Activated T-cell treated with anti-CD3 and anti-CD28 coated beads, Interleukin-2, amount 50 U/mL, for 1 hour (primary cell): ENCODE measurements at places on chromosomes 11 and 22.

DNA sequence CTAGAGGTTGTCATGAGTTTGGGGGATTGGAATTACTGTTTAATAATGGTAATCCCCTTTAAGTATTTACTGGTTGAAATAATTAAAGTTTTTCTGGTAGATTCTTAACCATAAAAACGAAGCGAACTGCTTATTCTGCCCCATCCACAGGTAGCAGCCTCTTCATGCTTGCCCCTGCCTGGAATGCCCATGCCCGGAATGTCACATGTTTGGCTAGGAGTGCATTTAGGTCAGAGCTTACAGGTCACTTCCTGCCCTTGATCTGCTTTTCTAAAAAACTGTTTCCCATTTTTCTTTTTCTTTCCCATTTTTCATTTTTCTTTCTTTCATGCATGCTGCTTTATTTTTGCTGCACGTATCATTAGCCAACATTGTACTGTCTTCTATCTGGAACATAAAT, 69.1 kb downstream of the YAP1 start:
- DNase-seq: no peak

- DNase-seq: no peak
Measured at GRCh38 chr22:48485149-48486133, 1342.2 kb downstream of the BRD1 start.

DNA sequence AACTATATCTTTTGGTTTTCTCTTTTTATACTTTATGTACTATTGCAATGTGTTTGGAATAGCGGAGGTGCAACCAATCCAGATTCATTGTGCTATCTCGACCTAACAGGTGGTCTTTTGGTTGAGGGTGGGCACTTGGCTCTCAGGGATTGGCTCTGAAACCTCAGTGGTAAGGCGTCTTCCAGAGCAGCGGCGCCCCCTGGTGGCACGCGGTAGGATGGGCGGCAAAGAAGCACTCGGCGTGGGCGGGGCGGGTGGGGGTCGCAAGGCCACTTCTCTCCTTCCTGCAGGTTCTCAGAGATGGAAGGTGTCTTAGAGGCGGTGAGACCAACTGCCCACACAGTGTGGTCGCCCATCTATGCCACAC, 19.2 kb upstream of the PLET1 start:
- peak; percentile 81 for DNase-seq

DNA sequence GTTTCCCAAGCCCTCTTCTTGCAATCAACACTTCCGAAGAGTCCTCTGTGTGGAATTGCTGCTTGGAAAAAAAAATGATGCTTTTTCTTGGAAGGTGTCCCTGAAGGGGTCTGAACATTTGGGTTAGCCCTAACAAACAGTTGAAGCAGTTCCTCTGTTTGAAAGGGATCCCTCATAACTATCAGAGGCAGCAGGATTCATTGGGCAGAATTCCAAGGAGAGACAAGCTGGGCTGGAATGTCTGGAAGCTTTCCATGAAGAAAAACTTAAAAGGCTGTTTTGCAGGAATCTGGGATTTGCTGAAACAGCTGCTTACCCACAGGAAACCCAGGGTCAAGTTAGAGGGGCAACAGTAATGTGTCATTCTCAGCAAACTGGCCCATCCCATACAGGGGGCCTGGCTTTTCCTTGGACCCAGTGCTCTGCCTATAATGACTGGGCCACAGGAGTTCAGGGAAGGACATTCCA, 3.1 kb downstream of the CSNK2A3 start:
- no peak for DNase-seq

- DNase-seq: no peak
Measured at GRCh38 chr11:134233729-134234179, 9.3 kb downstream of the VPS26B start.

GRCh38 chr22:45916515-45916914, 60.4 kb downstream of the WNT7B start:
- no peak for DNase-seq

- DNase-seq: peak; percentile 66
Measured at GRCh38 chr22:41447435-41448188, 1.0 kb upstream of the TOB2 start.

GRCh38 chr11:76443268-76443980, 1.4 kb upstream of the EMSY start:
- DNase-seq: no peak

DNA sequence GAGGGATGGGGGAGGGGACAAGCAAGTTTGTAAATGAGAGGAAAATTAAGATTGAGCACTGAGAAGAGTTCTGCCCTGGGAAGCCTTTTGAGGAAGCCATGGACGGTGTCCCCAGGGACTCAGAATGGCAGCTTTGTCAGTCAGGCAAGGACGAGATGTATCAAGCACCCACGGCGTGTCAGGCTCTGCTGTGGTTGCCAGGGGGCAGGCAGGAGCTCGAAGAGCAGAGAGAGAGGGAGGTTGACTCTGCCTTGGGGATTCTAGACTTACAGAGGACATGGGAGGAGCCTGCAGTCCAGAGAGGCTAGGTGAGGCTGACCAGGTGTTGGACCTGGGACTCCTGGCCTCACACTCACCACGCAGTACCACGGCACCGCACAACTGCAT, 29.1 kb upstream of the SYT7 start:
- no peak for DNase-seq

- DNase-seq: no peak
Measured at GRCh38 chr22:28779833-28780232, 7.3 kb downstream of the CCDC117 start.

DNA sequence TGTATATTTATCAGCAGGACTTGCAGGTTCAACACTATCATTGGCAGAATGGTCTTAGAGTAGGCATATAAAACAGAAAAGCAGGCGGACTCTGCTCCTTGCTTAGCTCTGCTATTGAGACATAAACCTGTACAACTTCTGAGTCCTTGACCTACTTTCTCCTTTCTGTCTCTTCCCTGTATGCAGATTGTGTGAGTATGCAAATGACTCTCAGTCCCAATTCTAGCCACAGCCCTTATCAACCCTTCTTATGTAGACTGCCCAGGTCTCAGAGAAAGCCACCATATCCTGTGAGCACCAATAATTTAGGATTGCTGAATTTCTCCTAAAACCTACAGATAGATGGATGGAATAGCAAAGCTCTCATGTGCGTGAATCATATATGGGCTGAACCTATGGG, 367.6 kb upstream of the DDI1 start:
- no peak for DNase-seq

- DNase-seq: no peak
Measured at GRCh38 chr11:131386408-131386807, 16.0 kb downstream of the NTM start.

DNA sequence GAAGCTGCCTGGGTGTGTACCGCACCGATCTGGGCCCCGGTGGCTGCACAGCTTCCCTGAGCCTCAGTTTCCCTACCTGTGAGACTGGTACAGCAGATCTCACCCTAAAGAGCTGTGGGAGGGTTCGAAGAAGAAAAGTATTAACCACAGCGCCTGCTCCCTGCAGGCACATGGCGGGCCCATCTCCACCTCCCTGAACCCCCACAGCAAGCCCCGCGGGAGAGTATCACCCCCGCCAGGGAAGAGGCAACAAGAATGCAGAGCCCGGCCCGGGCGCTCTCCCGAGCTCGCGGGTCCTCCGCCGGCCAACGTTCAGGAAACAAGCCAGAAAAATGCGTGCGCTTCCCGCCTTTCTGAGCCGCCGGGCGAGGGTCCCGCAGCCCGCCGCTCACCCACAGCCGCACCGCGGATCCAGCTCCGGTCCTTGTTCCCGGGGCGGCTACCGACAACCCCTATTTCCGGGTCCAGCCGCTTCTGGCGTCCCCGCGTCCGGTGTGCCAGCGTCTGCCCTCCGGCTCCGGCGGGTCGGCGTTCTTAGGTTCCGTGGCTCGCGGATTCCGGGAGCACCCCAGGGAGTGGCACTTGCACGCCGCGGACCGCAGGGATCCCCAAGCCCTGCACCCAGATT, at the start of gene TOP3B:
Gene TOP3B (minus strand): TSS at position 450 of the 628 bp plus-strand sequence. CDS start 7,078 bp downstream, outside the sequence.
- peak; percentile 83 for DNase-seq

GRCh38 chr11:14417186-14417585, 58.2 kb upstream of the RRAS2 start:
- DNase-seq: no peak

DNA sequence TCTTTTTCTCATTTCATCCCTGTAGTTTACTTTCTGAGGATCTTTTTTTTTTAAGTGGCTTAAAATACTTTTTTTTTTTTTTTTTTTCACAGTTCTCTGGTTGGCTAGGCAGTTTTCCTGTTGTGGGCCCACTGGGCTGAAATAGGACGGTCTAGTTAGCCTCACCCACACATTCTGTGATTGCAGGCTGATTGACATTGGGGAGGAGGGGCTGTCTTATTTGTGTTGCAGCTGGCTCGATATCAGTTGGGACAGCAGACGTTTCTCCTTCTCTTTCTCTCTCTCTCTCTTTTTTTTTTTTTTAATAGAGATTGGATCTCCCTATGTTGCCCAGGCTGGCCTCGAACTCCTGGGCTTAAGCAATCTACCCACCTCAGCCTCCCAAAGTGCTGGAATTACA, 6.9 kb downstream of the BCR start:
- DNase-seq: no peak

GRCh38 chr11:133808393-133809140, 36.7 kb downstream of the SPATA19 start:
- DNase-seq: no peak

DNA sequence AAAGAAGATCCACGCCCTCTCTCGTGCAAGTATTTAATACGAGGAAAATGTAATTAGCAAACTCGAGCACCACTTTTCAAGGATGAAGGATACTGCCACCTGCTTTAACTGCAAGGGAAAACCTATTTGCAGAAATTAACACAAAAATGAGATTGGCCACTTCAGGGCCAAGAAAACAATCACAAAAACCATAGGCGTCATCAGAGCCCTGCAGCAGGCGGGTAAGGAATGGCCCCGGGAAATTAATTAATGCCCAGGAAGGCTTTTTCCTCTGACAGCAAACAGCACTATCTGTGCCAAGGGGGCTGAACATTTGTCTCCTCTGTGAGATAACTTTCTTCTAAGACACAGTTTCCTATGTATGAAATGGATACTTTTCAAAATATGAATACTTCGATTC, 255.7 kb downstream of the CTTN start:
- DNase-seq: no peak

DNA sequence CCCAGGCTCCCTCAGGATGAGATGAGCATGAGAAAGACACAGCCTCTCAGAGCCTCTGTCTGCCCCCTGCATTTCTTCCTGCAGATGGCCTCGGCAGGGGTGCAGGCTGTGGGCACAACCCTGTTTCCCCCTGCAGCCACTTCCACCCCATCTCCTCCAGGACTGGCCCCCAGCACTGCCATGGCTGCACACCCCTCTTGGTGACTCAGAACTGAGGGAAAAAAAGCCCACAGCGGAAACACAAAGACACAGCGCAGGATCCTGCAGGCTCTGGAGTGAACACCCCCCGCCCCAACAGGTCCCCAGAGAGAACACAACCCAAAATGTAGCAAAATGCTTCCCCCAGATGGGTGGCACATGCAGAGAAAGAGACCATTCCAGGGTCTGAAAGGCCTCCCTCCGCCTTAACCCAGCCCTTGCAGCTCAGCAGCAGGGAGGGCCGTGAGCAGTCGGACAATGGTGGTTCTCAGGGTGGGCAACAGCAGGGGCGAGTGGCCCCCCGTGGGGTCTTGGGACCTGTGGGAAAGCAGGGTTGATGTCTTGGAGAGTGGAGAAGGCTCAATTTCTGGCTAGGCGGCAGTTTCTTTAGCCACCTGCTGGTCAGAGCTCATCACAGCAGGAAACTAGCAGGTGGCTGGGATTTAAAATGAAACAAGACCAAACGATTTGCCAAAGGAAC, 8.0 kb downstream of the TUBGCP6 start:
- DNase-seq: no peak

GRCh38 chr11:115591380-115591779, 87.2 kb upstream of the CADM1 start:
- DNase-seq: no peak

DNA sequence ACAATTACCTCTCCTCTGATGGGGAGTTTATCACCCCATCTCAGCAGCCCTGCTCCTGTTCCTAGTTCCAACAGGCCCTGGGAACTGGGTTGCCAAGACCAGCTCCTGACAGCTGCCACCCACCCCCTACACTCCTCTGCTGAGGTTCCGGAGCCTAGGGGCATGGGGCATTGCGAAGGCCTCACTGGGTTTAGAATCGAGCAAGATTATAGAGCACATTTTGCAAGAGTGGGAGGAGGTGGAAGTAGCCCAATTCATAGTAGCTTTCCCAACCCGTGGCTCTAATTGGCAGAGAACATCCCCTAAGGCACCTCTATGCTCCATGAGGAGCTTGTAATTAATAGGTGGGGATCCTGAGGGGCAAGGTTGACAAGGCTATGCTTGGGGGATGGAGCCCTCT, 23.0 kb downstream of the MYEOV start:
- DNase-seq: no peak

DNA sequence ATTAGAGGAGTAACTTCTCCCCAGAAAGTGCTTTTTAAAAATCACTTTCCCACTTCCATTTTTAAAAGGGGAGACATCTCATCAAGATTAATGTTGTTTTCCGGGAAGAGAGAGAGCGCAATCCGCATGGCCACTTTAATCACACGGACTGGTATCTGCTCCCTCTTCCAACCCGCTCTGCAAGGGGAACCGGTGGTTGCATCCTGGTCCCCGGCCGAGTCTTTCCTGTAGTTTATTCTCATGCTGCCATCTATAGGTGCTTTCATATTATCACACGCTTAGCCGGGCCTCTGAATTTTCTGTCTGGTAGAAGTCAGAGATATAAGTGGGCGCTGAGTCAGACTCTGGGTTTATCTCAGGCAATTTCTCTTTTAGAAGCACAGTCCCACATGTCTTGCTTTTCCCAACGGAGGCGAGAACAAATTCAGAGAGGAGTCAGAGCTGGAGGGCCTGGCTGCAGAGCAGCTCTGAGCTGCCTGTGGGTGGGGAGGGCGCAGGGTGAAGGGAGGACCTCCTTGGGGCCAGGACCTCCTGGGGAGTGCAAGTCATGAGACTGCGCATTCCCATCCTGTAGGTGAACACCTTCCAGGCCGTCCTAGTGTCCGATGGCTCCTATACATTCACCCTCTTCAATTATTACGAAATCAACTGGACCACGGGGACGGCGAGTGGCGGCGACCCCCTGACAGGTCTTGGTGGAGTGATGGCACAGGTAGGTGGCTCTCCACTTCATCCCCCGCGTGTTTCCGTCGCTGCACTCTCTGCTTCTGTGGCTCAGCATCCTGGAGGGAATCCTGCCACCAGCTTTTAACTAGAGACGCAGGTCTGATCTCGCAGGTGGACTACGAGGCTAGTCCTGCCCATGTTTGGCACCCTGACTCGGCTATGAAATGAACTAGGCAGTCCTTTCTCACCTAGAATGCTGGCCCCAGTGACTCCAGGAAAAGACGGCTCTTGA, 11.7 kb downstream of the TECTA start:
- no peak for DNase-seq

DNA sequence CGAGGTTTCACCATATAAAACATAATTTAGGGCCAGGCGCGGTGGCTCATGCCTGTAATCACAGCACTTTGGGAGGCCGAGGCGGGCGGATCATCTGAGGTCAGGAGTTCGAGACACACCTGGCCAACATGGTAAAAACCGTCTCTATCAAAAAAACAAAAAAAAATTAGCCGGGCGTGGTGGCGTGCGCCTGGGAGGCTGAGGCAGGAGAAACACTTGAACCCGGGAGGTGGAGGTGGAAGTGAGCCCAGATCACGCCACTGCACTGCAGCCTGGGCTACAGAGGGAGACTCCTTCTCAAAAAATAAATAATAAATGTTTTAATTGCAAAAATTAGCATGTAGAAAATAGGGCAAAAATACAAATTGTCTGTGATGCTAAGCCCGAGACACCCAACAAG, 993 bp upstream of the SFI1 start:
- DNase-seq: no peak
